ENCODE measurements at places on chromosomes 3 and 15.

GRCh38 chr3:12944413-12944812 is 103.0 kb upstream of the RPL32 start:
- DNase-seq = no peak

DNA sequence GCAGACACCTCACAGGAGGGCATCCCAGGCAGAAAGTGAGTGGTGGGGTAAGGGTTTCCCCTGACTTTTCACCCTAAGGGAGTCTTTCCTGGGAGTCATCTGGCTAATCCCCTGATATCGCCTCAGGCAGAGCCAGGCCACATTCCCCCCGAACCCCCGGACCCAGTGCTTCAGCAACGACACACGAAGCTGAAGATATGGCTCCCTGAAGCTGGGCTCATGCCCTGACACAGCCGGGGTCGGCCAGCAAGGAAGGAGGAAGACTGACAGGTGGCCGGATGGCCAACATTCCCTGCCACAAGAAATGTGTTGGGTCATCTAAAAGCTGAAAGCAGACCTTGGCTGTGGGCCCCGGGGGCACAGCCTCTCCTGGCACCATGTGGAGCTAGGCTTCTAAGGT is 14.4 kb downstream of the CHST13 start:
- DNase-seq = no peak

DNA sequence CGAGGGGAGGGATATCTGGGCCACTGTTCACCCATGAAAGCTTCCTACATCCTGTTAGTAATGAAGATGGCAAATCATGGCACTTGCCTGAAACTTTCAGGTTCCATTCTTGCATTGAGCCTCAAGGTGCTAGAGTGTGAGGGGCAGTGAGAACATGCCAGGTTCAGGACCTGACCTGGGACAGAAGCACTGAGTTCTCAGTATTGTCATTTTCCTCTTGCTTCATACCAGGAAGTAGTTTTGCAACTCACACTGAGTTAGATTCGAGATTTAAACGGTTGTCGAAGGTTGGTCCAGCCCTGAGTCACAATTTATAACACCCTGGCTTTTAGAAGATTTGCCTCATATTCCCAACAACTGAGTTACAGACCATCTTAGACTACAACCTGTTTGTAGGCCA is 11.8 kb upstream of the MEIS2 start:
- DNase-seq = no peak

DNA sequence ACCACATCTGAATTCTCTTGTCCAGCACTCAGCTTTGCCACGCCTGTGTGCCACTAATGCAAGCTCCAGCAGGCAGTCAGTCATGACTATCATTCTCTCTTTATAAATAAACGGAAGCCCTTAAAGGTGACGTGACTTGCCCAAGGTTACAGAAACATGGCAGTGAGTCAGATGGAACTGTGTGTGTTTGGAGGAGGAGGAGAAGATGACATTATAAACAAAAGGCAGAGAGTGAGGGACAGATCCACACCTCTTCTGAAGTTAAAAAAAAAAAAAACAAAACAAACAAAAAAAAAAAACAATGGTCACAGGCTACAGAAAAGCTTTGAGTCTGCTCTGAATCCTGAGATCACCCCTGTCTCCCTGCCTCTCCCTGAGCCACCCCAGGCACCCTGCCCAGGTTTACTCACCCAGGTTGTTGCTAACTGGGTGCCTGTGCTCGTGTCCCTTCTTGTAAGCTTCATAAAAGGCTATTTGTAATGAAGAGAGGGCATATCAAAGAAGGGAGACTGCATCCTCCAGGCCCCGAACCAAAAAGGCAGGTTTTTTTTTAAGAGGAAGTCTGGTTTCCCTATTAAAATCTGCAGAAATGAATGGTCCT is 119.7 kb upstream of the PHLDB2 start:
- no peak for DNase-seq

DNA sequence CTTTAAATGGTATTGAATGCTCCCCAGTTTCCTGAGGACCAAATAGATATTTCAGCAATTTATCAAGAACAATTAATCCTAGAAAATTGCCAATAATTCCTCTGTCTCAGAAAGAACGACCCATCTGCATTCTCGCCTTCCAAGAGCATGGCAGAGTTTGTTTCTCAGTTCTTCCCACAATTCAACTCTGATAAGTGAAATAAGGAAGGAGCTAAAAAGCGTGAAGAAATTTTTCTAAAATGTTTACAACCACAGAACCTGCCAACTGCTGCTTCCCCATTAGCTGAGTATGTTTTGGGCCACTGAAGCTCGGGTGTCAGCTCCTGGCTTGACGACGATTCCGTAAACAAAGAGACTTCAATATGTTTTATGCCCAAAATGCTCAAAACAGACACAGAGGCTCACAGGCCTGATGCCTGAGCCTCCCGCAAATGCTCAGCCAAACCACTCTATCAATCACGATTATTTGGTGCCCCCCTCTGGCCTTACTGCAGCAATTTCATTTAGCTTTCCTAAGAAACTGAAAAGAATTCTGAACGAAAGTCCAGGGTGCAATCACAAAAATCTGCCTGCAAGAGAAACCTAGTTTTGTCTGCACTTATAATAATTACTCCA is 259.2 kb upstream of the CCDC54 start:
- DNase-seq = no peak

DNA sequence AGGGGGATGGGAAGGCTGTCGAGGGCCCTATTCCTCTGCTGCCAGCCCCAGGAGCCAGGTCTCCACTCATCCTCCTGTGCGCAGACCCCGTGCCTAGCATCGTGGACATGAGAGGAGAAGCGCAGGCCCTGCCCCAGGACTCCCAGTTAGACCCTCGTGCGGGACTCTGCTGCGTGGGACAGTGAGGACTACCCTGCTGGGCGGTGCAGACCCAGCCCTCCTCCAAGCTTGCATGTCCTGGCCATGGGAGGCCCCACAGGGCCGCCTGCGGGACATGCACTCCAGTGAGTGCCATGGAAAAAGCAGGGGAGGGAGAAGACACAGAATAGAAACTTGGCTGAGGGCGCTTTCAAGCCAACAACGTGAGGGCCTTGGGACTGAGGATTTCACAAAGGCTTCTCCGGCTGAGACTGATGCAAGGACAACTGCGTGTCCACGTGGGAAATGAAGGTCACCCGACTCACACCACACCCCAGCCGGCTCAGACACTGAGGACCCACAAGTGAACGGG is 62.6 kb upstream of the IQSEC1 start:
- DNase-seq = no peak

DNA sequence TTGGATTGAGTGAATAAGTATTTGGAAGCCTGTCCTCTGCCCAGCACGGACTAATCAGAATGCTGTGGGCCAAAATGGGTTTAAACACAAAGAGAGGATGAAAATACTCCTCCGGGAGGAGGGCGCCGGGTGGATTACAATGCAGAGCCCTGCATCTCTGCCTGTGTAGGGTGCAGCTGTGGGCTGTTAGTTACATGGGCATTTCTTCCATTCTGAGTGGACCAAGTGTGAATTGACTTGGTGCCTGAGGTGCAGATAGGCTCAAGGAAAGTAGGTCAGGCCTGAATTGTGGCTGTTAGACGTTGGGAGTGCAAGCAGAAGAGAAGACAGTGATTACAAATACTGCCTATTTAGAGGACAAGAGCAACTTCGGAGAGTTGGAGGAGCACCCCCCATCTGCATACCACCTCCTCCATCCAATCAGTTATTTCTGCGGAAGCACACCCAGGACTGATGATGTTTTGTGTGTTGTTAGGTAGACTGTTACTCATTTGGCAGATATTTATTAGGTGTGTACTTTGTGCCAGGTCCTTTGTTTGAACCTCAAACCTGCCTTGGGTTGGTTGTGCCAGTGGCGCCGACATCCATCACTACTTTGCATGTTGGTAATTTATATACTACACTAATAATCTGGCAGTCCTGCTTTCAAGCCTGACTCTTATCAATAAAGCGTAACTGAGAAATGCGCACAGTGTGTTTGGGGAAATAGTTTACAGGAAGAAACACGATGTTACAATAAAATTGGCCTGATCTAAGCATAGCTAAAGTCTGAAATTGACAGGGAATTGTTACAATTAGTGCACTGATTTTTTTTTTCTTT is 33.0 kb downstream of the PTPRG start:
- no peak for DNase-seq

DNA sequence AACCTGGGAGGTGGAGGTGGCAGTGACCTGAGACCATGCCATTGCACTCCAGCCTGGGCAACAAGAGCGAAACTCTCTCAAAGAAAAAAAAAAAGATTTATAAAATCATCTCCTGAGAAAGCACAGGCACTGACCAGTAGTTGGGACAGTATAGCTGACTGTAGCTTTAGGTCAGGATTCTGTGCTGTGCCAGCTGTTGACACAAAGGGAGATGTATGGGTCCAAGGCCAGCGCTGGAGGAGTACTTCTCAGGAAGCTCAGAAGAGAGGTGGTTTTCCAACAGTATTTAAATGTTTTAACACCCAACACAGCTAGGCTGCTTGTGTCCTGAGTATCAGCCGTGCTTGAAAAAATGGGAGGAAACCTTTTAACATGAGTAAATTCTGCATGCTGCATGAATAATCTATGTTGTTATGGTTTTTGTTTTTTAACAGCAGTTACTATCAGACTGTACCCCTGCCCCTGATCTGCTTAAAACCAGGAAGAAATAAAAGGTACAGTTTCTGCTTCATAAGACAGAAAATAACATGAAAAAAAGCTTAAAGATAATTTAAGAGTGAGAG is 6.5 kb downstream of the RAMAC start:
- DNase-seq = no peak

GRCh38 chr3:4978966-4979427 is 240 bp upstream of the BHLHE40 start:
- DNase-seq = peak; percentile 57

DNA sequence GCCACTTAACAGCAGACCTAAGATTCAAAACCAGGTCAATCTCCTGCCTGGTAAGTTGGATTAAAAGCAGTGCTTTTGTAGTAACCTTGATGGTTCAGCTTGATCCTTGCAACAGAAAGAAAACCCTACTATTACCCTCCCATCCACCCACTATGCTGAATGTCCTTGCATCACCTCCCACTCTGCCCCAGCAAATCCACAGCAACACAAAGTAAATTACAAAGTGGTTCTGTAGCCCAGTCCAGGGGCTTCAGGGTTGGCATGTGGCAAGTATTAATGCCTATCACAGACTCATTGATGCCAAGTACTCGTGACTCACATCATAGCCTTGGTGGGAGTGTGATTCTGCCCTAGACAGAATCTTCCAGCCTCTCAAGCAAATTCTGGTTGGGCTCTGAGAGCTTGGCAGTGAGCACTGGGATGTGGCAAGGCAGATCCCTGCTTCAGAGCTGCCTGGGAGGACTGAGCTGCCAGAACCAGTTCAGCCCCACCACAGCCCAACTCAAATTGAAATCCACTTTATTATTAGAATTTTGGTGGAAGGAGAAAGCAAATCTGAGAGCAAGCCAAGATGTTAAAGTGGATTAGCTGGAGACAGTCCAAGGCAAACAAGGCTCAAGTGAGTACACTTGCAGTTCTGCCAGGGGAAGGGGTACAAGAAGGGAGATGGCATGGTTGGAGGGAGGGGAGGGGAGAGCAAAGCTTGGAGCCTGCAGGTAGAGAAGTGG is 225.8 kb upstream of the UMPS start:
- DNase-seq = no peak

- DNase-seq = no peak
These were observed 4.2 kb upstream of the PLEKHO2 start for GRCh38 chr15:64837502-64837901.

DNA sequence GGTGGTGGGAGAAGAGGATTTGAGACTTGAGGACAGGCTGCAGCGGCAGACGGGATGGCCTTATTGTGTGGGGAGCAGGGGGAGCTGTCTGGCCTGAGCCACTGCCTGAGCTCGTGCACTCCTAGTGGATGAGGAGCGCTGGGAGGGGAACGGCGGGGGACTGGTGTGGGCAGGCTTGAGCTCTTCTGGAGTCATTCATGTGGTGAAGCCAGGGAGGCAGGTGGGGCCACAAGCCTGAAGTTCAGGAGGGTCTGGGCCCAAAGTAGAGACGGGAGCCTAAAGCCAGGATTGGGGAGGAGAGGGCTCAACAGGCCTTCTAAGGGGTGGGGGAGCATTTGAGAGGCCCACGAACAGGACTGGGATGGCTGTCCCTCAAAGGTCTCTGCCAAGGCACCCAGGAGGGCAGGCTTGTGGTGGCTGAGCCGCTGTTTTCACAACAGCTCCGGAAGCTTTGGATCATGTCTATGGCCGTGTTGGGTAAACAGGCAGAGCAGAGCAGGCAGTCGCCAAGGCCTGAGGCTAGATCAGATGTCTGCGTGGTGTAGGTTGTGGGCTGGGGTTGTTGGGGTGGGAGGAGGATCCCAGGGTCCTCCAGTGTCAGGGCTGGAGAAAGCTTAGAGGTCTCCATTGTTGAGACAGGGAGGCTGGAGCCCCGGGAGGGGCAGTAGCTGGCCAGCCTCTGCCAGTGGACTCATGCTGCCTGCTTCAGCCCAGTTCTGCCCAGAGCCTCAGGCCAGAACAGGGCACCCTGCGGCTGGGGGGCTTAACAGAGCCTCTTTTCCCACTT is 8.2 kb downstream of the PRKCD start:
- no peak for DNase-seq

- DNase-seq = no peak
These were observed 23.3 kb upstream of the CEMIP start for GRCh38 chr15:80755885-80756284.

DNA sequence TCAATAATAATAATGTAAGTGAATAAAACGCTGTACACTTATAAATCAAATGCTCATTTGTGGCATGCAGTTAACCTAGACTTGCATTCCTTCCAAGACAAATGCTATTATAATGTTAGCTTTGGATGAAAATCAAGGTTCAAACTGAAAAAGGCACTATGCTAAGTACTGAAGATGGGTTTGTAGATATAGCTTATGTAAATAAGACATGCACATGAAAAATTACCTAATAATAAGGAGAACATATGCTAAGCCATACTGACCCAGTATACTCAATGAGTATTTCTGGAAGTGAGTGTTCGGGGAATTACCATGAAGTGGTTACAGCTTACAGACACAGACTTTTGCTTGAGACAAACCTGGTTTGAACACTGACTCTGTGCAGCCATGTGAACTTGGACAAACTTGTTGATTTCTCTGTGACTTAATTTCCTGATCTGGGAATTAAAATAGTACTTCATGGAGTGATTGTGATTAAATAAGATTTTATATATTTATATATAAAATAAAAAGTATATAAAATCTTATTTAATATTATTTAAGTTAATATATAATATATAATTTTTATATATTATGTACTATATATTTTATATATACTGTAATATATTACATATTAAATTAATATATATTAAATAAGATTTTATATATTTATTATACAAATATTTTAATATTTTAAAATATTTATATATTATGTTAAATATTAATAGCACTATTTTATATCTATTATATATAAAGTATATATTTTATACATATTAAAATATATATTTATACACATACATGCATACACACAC is 159.2 kb downstream of the ZPLD1 start:
- no peak for DNase-seq

DNA sequence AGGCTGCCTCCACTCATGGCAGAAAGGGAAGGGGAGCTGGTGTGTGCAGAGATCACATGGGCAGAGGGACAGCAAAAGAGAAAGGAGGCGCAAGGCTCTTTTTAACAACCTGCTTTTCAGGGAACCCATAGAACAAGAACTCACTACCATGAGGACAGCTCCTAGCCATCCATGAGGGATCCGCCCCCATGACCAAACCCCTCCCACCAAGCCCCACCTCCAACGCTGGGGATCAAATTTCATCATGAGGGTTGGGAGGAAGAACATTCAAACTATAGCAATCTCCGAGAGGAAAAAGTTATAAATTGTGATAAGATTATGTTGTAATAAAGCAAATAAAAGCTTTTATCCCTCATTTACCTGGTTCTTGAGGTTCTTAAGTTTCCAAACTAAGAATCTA is 84.7 kb upstream of the LMCD1 start:
- DNase-seq = no peak

GRCh38 chr3:30708472-30708871 is 102.1 kb downstream of the TGFBR2 start:
- DNase-seq = no peak

Measured in activated naive CD4-positive, alpha-beta T cell (primary cell).